ENCODE measurements at places on chromosomes 5 and 9.

DNA sequence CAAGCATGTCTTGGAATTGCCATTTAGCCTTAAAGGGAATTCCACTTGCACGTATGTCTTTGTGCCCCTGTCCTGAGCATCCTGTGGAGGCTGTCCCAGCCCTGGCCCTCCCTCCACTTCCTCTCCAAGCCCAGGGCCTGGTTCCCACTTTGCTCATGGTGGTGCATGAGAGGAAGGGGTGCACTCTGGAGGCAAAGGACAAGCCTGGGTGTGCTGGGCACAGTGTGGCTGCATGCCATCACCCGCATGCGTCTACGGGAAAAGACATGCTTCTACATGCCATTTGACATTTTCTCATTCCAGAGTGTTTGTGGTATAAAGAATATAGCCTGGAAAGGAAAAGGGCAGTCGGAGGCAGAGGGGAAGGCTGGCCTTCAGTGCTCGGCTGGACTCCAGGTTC, 7.2 kb upstream of the IRX2 start:
- peak; percentile 36 for DNase-seq

DNA sequence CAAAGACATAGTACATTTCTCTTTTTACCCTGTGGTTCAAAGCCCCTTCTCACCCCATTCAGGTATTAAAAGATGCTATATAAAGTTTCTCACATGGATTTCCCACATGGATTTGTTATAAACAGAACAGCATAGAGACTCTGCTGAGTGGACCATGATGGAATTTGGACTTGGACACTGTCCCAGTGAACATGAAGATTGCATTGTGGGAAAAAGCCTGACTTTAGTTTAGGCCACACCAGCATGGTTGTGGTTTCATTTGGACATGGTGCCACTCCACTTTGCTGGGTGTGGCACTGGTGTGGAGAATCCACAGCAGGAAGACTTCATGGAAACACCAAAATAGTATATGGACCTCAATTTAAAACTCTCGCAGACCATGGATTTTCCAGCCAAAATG, 124.6 kb downstream of the ARHGAP26 start:
- DNase-seq, result no peak

DNA sequence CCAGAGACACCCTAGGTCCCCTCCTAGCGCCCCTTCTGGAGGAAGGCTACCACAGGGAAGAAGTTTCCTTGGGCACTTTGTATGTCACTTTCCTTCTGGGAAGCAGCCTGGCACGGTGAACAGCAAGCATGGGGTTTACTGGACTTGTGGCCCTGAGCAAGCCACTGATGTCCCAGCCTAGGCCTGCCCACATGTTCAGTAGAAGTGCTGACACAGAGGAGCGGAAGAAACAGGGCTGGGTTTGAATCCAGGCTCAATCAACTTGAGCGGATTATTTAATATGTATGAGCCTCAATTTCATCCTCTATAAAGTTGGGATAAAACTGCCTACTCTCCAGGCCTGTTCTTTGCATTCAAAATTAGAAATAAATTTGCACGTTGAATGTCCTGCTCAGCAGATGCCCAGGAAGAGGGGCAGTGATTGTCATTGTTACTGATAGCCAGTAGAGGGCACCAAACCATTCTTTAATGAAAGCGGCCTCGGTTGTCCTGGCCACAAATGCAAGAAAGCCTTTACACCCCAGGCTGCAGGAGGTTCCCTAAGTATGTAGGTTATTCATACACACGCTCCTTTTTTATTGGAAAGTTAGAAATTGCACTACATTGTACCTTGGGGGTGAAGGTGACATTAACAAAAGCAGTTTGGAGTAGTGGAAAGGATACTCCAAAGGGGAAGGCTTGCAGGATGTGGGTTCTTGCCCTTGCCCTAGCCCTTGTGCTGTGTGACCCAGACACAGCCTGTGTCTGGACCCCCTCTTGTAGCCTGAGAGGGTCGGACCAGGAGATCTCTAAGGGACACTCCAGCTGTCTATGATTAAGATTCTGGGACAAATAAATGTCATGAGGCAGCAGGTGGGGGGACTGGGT, 13.4 kb upstream of the XPA start:
- DNase-seq, result no peak

DNA sequence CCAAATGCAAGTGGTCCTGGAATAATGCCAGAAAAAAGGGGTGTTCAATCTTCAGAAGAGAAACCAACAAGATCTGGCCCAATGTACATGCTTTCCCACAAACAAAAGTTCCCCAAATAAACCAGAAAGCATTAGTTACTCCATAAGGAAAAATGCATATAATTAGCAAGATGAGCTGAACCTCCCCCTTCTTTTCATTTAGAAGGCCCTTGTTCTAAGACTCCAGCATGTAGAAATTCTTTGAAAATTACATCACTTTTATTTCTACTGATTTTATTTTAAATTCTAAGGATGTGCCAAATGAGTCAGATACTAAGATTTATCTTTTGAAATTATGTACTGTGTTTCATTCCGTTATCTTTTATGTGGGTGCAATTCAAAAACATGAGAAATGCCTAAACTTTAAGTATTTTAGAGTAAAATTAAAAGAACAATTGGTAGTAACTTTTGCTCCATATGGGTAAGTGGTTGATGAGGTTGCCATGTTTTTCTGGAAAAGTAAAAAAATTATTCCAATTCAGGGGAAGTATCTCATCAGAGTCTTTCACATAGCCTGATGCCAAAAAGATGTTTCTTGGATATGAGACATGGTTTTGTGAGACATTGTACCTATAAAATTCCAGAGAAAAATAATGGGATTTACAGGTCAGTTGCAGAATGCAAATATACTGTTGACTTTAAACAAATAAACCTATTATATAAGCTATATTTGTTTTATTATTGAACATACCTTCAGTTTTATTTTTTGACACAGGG, 106.5 kb upstream of the CCDC112 start:
- DNase-seq, result no peak

DNA sequence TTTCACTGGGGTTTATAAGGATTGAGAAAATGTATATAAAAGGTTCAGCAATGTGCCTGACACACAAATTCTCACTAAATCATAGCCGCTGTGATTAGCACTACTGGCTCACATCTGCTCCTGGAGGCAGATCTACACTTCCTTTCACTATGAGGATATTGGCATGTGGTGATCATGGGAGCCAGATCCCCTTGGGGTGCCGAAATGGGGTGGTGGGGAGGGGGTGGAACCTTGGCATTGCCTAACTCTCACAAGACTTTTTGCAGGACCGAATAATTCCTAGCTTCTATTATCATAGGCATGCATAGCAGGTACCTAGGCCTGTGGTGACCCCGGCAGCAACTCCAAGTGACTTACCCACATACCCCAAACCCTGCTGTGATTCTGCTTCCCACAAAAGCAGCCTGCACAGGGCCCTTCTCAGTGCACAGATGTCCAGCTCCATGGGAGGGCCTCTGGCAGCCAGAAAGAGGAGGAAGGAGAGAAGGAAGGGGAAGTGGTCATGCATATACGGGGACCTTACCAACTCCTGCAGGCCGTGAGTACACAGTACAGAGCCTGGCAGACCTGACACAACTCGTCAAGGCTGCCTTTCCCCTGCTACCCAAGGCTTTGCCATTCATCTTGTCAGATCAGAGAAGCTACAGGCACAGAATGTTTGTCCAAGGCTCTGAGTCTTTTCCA, 61.3 kb upstream of the IQGAP2 start:
- DNase-seq, result no peak

GRCh38 chr5:111851631-111852548, 94.9 kb upstream of the NREP start:
- no peak for DNase-seq

- DNase-seq, result no peak
These were observed 4.6 kb downstream of the SEPTIN8 start for GRCh38 chr5:132772291-132773070.

DNA sequence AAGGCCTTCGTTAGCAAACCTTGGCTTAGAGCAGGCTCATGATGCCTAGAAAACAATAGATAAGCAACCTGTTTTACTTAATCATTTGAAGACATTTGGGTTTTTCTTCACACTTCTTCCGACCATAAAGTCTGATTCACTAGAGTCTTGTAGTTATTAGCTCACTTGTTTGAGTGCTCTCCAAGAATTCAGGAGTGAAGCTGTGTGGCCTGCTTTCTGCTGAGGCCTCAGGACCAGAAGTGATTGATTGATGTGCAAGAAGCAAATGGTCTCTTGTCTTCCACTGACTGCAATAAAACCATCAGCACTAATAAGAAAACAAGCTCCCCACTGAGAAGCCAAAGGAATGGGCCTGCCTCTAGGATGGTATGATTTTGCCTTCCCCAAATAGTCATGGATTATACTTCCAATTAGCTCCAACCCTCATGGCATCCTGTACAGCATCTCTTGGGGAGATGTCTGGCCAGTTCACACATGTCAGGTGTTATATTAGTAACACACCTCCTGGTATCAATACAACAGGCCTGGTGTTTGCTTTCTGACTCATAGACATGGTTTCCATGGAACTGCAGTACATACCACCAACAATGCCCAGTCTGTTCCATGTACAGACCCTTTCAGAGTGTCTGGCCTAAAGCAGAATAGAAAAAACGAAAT, 317.6 kb downstream of the CWC27 start:
- DNase-seq, result no peak

DNA sequence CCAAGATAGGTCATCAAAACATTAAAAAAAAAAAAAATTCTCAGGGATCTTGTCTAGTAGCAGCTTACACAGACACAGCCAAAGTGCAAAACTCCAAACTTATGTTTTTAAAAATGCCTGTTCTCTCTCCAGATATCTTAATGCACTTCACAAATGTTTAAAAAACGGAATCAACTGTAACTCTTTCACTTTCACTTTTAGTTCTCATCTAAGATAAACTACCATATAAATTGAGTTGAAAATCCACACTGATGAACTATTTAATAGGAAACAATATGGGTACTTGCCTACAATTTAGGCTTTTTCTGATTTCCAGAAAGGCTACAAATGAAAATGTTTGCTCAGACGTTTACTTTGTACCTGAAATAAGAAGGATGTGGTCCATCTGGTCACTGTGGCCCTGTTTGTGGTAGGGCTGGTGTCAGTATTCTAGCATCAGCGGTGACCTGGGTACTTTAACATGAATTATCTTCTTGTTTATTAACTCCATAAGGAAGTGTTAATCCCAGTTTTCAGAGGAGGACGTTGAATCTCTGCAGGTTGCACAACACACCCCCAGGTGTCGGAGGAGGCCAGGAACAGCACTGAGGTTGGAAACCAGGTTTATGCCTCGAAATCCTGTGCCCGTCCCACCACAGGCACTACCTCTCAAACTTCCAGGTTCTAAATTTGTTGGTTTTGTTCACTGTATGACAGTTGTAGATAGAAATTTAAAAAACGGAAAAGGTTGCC, 13.3 kb upstream of the LPCAT1 start:
- DNase-seq, result peak; percentile 67

- DNase-seq, result peak; percentile 55
These were observed 133.6 kb downstream of the MVB12B start for GRCh38 chr9:126459965-126460843.

DNA sequence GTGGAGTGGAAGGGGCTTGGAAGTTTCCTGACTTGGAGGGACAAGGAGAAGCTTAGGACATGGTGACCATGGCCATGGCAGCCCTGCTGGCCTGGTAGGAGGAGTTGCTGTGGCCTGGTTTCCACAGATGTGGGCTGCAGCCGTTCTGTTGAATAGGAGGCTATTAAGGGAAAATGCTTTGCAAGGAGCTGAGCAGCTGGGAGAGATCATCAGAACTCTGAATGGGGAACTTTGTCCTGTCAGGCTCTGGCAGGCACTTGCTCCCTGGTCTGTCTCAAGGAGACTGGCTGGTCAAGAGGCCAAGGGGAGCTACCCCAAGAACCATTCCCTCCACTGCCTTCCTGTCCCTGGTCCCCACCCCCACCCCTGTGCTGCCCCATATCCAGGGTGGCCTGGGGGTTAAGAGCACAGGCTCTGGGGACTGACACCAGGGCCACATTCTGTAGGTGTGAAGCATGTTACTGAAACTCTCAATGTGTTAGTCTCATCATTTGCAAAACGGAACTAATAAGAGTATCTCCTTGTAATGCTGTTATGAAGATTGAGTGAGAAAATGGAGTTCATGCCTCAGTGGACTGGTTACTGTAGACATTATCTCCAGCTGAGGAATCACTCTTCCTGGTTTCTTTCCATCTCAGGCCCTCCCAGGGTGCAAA, 84.0 kb upstream of the ARAP3 start:
- DNase-seq, result no peak

DNA sequence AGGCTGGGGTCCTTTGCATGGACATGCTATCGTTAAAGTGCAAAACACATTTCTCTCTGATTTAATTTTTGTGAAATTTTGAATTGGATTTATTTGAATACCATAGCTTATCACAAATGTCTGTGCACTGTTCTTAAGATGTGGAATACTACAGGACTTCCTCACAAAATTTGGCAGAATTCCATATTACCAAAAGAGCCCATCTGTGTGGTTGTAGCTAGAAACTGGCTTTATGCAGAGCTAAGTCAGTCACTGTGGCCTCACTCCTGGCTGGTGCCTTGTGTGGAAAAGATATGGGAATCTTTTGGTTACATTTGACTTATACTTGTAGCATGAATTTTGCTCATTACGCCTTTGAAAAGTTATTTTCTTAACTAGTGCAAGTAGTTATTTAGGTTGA, 35.5 kb downstream of the ACO1 start:
- no peak for DNase-seq

GRCh38 chr5:79547982-79548381, 34.0 kb upstream of the HOMER1 start:
- no peak for DNase-seq

GRCh38 chr9:131915181-131915580, 164.5 kb downstream of the MED27 start:
- no peak for DNase-seq

DNA sequence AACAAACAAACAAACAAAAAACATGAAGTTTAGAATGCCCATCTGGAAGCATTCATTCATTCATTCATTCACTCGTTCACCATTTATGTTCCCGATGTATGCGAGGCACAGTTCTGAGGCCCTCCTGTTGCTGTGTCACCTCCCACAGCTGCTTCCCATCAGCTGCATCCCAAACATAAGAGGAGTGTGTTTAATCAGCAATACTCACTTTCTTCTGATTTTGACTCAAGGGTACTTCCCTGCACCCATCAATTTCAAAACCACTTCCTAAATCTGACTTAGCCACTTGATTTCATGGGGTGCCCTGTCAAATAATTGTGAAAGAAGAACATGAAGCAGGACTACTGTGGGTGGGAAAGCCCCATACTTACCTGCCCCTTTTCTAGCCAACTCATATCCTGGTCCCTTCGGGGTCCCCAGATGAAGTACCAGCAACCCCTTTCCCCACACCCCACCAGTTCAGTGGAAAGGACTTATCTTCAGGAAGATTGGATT, 128.0 kb upstream of the IL12B start:
- DNase-seq, result no peak

GRCh38 chr5:138488481-138488945, 23.2 kb downstream of the EGR1 start:
- DNase-seq, result no peak

- no peak for DNase-seq
These were observed 4.5 kb upstream of the TMEM252 start for GRCh38 chr9:68545033-68545705.

- no peak for DNase-seq
These were observed 9.3 kb upstream of the SMAD5 start for GRCh38 chr5:136123236-136123768.

- DNase-seq, result no peak
These were observed 172.8 kb downstream of the COL23A1 start for GRCh38 chr5:178417391-178417811.

- no peak for DNase-seq
These were observed 28.8 kb upstream of the TLE4 start for GRCh38 chr9:79542735-79543620.

GRCh38 chr5:144275329-144275728, 104.7 kb downstream of the KCTD16 start:
- DNase-seq, result no peak

GRCh38 chr5:180170810-180171567, 38.0 kb downstream of the RASGEF1C start:
- no peak for DNase-seq

- no peak for DNase-seq
These were observed 62.3 kb downstream of the RAPGEF1 start for GRCh38 chr9:131677444-131678180.

All from coronary artery (tissue), 2 donors.